ENCODE measurements at places on chromosomes 2 and 18.

DNA sequence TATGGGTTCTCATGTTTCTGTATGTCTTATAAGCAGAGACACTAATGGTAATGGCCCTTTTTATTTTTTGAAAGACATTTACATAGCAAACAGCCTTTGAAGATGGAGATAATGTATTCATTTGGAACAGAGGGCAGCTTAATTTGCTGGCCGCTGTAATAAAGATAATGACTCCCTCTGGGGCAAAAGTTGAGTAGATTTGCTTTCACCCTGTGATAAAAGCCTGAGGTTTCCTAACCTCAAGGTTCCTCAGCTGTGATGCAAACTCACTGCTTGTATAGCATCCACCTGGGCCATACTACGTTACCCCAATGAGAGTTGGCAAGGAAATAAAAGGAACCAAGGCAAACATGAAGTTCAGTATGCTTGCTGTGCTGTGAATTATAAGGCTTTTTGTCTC lies 54.8 kb downstream of the TEX51 start:
- no peak for DNase-seq

DNA sequence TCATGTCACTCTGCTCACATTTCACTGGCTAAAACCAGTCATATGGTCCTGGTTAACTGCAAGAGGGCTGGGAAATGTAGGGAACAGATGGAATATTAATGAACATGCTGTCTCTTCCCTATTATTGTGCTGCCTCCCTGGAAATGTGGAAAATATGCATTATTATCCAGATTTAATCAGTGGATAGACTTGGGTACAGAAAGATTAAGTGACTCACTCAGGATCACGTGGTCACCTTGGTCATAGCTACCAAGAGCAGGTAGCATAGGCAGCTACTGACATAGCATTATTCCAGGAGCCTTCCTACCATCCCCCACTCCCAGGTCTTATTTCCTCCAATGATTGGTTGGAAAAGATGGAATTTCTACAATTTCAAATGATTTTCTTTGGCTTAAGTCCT lies 141.1 kb downstream of the HRH4 start:
- DNase-seq: no peak

DNA sequence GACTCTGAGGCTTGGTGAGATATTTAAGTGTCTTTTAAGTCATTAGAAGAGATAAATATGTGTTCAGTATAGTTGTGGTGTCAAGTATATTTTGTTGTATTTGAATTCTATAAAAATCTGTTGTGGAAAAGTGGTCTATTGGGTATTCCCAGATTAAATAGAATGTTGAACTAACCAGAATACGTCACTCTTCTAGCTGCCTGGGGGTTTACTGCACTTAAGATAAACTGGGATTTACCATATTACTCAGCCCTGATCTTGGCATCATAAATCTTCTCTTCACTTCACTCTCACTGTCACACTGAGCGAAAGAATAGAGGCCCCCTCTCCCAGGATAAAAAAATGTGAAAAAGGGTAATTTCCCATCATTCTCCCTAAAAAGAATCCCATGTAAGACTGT lies 129.8 kb downstream of the BCL2 start:
- no peak for DNase-seq

DNA sequence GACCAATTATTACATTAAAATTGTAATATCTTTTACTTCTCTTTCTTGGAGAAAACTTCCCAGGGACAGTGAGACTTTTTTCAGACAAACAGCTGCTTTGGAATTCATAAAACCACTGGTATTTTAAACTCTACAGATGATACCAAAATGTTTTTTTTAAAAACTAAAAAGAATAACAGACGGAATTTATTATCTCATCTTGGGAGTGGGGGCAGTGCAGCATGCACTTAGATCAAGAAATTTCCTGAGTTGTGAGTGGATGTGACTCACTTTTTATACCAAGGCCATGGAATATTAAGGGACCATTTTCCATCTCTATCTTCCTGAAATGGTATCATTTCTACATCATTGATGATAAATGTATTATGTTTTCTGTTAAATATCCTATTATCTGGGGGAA lies 422.8 kb upstream of the HNRNPA3 start:
- DNase-seq: no peak

DNA sequence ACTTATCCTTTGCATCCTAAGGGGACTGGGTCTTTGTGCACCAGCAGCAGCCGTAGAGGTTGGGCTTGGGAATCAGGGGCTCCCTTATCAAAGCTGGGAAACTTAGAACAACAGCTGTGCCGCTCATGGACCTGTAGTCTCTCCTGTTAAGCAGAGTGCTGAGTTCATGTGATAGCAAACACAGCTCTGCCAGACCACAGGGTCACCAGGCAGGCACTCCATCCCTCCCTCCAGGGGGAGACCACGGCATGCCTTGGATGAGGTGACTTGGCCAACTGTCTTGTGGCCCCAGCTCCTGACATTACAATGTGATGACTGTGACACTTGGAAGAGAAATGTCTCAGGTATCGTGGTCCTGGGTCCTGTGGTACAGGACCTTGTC lies 60.0 kb downstream of the DGKD start:
- no peak for DNase-seq

GRCh38 chr2:234571620-234572407 lies 74.9 kb upstream of the ARL4C start:
- DNase-seq: no peak

DNA sequence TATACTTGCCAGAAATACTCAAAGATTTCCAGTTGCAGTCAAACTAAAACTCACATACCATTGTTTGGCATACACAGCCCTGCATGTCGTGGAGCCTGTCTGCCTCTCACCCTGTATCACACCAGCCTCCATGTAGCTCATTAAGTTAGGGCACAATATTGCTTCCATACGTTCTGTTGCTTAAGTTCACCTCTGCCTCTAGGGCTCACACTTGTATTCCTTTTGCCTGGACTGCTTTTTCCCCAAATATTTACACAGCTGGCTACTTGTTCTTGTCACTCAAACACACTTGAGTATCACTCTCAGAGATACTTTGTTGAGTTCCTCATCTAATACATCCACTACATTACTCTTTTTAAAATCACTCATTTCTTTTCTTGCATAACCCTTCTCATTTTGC lies 83.1 kb downstream of the PTH2R start:
- DNase-seq: no peak

GRCh38 chr2:198186257-198186656 lies 381.9 kb downstream of the PLCL1 start:
- DNase-seq: no peak

DNA sequence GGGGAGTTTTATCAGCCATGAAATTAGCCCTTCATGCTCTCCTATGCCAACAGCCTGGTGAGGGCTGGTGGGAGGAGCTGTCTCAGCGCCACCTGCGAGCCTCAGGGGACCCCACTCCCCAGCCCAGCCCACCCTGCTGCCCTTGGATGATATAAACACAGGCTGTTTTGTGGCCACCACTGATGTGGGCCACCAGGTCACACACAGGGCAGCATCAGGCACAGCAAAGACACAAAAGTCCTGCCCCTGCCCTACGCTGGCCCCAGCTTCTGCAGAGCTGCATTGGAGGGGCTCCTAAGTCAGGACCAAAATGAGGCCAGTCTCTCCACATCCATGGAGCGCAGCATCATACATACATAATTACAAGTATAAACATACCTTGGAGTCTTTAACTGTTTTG lies 110.6 kb upstream of the TEX51 start:
- DNase-seq: no peak

DNA sequence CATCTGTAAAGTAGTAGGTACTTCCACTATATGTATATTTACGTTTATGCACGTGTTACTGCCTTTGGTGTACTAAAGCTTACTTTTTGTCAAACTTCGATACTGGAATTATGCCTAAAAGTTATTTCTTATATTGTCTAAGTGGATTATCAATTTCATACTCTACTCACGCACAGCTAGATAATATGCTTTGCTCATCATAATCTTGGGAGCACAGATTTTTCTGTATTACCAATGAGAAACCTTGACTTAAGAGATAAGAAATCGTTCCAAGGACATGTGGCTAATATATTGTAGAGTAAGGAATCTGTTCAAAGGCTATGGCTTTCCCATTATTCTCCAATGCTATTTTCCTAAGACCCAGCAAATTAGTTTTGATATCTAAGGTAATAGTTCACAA lies 6.5 kb downstream of the HSPE1 start:
- DNase-seq: no peak

- DNase-seq: no peak
Measured at GRCh38 chr2:156021146-156022040, 311.1 kb downstream of the NR4A2 start.

- no peak for DNase-seq
Measured at GRCh38 chr2:98749066-98749450, 18.1 kb upstream of the MGAT4A start.

DNA sequence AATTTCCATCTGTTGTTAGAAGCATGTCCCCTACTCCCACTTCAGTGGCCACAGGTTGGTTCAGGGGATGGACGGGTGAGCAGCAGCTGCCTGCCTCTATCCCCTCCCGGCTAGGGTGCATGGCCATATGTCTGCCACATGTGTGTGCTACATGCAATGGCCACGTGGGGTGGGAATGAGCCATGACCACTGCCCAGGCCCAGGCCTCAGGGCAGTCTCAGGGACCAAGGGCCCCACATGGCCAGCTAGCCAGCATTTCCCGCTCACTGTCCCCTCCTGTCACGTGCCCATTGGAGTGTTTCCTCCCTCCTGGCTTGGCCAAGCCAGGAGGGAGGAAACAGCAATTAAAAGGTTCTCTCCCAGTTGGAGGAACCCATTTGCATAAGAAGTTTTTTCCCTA lies 117.1 kb downstream of the KCNS3 start:
- no peak for DNase-seq

GRCh38 chr2:202387608-202388342 lies 11.6 kb downstream of the BMPR2 start:
- DNase-seq: no peak

DNA sequence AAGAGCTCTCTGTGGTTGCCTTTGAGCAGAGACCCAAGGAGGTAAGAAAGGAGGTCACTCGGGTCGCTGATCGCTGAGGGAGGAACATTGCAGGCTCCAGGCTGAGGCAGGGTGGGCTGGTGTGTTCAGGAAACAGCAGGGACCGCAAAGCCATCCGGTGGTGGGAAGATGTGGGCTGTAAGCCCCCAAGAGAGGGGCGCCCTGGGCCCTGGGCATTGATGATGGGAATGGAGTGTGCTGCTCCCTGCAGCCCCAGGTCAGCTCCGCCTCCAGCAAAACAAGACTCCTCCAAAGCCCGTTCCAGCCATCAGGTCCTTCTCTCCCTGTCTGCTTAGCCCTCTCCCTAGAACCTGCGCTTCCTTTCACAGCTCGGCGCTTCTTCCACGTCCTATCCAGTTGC lies 229.7 kb downstream of the KLHL29 start:
- DNase-seq: no peak

DNA sequence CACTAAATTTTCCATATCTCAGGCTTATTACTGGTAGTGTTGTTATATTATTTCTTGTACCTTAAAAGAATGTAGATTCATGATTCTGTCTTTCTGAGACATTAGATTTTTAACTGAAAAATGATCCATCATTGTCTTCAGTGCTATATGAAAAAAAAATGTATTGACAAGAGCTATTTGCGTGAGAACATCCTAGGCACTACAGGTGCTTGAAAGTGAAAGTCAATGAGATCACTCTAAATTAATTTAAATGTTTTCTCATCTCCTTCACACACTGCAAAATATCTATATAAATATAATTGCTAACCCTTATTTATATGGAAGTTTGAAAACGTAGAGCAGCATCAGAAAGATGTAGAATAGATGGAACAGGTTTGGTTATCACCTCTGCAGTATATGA lies 684.6 kb downstream of the TRIB2 start:
- no peak for DNase-seq

- no peak for DNase-seq
Measured at GRCh38 chr2:172994864-172995263, 80.8 kb upstream of the MAP3K20 start.

GRCh38 chr2:68643011-68643873 lies at the start of gene PROKR1:
Gene PROKR1 (plus strand): TSS chr2:68643579. CDS start chr2:68645822, 2,243 bp downstream.
- DNase-seq: no peak

DNA sequence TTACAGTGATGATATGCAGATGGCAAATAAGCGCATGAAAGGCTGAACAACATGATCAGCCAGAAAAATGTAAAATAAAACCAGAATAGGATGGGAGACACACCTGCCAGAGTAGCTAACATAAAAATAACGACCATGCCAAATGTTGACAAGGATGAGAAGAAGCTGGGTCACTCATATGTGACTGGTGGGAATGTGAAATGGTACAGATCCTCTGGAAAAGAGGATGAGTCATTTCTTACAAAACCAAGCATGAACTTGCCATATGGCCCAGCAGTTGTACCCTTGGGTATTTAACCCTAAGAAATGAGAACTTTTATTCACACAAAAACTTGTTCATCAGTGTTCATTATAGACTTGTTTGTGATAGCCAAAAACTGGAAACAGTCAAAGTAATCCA lies 143.8 kb downstream of the SH3BP4 start:
- no peak for DNase-seq

DNA sequence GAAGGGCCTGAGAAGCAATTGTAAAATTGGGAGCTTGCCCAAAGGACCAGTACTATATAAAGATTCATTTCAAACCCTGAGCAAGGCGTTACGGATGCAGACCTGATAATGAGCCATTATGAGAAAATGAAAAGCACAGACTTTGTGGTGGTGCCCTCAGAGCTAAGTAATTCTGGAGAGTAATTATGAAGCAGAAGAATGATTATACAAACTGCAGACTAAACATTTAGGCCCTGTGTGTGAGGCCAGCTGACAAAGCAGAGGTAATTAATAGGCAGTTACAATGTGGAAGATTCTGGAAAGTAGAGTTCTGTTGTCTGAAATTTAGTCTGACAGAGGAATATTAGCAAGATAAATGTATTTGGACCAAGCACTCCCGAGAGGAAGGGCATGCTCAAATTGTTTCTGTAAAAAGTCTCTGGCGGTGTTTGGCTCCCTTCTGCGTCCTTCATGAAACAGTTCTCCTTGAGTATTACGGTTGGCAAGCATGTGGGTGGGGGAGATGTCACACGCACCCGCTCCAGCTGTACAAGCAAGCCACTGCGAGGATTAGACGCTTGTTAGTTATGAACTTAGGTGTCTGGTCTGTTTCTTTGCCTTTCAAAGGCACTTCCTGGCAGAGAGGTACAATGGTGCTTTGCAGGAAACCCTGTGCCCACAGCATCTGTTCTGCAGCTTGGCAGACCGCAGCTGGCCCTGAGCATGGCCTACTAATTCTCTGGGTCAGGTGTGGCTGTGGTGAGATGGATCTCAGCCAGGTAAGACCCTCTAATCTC lies 45.5 kb downstream of the CDC42EP3 start:
- DNase-seq: no peak

DNA sequence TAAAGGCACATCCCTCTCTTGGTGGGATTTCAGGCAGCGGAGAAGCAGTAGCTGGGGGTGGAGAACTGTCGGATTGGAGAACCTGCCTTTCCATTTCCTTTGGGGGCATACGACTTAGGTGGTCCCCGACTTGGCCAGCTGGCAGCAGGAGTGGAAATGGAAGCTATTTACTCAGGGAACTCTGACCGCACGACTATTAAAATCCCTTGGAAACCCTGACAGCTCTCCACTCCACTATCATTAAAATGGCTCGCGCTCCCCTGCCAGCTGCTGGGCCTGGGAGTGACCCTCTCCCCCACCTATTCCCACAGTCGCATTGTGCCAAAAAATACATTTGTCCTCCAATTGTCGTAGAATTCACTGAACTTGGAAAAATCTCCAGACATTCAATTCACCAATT lies 77.7 kb upstream of the APCDD1 start:
- no peak for DNase-seq

GRCh38 chr2:12043131-12043530 lies 296.7 kb downstream of the LPIN1 start:
- DNase-seq: no peak

GRCh38 chr2:238456970-238457926 lies 30.5 kb downstream of the ASB1 start:
- DNase-seq: no peak

GRCh38 chr18:12065397-12065796 lies 28.2 kb upstream of the ANKRD62 start:
- DNase-seq: no peak

- no peak for DNase-seq
Measured at GRCh38 chr2:155525199-155525598, 807.3 kb downstream of the NR4A2 start.

All from esophagus squamous epithelium (tissue), 5 donors.